SJCRH30 (cell line): ENCODE measurements at places on chromosomes 2 and 18.

GRCh38 chr2:218138047-218138446, 12.2 kb downstream of the CXCR2 start:
- no peak for DNase-seq

GRCh38 chr2:235685024-235685721, 191.3 kb downstream of the AGAP1 start:
- peak; percentile 70 for DNase-seq

- DNase-seq, result no peak
These were observed 9.8 kb downstream of the SAG start for GRCh38 chr2:233317196-233317943.

DNA sequence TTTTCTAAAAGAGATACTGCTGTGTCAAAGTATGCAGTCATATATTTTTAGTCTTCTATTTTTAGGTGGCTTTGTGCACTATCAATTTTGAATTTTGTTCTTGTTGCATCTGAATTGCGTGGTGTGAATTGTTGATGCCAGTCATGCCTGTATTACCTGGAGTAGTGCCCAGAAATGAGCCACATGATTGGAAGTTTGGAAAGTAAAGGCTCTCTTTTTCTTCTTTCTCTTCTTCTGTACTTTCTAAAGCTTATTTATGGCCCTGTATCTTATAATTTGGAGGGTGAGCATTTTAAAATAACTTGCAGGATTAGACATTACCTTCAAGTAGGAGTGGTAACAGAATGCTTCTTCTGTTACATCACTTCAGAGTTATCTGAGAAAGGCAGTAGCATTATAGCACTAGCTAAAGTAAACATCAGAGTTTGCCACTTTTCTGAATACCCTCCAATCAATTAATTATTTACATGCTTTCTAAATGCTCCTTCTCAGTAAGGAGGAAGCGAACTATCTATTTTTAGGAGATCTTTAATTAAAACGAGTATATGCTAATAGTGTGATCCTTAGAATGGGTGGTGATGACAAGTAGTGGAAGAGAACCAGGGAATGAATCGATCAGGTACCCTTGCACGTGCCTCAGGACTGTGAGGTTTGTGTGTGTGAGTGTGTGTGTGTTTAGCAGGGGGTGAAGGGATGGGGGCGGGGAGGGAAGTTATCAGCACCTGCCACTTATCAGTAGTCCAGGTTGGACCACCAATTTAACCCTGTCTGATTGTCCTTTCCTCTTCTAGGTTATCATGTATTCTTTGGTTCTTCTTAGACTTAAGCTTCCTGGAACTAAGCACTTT, 112.5 kb downstream of the MAP3K20 start:
- DNase-seq, result no peak

DNA sequence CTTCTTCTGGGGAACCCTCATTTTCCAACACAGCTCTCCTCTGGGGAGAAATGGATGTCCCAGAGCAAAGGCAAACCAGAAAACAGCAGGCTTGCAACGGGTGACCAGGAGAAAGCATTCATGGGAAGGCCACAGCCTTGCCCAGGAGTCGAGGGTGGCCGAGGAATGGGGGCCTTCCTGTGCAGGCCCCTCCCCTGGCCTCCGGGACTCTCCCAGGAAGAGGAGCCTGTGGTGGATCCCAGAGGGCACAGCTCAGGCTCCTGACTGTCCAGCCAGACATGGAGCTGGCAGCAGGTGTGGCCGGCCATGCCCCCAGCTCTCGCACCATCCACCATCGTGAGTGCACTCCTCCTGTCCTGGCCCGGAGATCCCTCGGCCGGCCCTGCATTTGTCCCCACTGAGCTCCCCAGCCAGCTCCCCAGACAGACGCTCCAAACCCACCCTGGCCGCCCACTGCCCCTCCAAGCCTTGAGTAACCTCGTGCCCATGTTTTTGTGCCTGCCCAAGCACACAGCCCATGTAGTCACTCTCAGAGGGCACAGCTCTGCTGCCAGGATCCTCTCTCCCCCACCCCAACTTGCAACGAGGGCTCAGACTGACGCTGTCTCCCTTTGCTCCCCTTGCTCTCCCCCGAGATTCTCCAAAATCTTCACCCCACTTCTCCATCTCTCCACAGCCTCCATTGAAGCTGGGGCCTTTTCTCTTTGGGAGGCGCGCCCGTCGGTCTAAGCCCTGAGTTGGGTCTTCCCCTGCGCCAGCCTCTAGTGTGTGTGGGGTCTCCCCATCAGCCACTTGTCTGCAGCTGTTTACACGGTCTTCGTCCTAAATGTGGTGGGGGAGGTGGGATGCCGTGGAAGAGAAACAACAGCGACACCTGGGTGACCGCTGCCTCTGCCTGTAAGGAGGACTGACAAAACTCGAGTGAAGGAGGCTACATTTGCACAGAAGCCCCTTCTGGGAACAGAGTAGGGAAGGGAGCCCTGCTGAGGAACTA, 9.8 kb downstream of the PRLH start:
- peak; percentile 73 for DNase-seq

DNA sequence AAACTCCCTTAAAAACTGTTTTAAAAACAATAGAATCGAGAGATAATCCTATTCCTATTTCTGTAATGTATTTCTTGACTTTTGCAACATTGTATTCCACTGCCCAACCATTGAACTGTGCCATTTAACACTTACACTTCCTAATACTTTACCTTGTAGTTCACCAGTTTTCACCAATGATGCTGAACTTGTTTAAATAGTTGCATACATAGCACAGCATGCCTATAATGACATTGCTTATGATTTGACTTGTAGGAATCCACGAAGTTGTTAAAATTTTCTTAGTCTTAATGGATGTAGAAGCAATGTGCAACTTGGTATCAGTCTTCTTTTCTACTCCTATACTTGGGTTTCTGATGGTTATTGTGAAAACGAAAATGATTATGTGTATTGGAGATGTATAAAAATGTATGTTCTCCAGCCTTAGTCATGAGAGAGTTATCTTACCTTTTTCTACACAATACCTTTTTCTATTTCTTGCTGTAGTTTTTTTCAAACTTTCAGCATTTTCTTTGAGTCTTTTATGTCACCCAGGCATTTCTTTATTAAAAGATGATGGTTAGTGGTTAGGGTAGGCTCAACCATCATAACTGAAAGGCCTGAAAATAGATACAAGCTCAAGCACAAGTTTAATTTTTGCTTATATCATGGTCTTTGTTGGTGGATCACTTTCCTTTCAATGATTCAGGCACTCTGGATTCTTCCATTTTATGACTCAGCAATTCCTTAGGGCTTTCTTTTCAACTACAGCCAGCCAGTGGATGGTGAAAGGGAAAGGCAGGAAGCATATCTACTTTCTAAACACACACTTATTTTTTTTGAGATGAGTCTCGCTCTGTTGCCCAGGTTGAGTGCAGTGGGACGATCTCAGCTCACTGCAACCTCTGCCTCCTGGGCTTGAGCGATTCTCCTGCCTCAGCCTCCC, 9.4 kb downstream of the GPD2 start:
- no peak for DNase-seq

DNA sequence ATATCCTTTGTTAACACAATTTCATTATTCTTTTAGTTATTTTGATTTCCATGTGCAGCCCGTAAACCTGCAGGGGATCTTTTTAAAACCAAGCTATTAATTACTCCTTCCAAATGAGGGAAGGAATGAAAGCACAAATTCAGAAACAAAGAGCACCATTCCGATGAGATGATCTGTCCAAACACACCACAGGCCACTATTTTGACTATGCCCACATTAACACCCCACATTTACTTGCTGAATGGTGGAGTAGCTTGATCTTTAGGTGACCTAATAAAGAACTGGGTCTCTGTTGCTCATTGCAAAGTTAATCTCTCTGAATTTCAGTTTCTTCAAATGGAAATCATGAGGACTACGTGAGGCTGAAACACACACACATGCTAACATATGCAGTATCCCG, 218.0 kb downstream of the IRS1 start:
- DNase-seq, result no peak

- DNase-seq, result peak; percentile 16
These were observed 307.2 kb upstream of the MMADHC start for GRCh38 chr2:149894760-149895159.

DNA sequence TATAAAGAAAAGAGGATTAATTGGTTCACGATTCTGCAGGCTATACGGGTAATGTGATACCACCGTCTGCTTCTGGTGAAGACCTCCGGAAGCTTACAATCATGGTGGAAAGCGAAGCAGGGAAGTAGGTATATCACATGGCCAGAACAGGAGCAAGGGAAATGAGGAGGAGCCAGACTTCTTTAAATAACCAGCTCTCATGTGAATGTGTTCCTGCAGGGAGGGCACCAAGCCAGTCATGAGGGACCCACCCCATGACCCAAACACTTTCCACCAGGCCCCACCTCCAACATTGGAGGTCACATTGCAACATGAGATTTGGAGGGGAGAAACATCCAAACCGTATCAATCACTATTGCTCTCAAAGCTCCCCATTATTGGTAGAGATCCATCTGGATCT, 61.8 kb downstream of the EFEMP1 start:
- no peak for DNase-seq

GRCh38 chr2:179440642-179441251, 176.1 kb upstream of the SESTD1 start:
- DNase-seq, result peak; percentile 64

DNA sequence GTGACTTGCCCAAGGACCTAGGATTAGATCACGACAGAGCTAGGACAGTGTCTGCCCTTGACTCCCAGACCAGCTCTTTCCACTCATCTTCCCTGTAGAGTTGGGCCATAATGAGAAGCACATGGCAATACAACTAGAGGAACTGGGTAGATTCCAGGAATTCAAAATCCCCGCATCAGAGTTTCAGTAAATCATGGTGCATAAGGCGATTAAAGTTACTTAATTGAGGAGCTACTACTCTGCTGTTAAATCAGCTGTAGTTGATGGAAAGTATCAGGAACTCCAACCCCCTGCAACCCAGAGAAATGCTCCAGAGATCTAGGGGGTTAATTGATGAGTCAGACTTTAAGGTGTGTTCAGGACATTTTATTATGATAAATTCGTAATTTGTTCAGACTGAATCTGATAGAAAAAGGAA, 5.7 kb downstream of the ANTXR1 start:
- DNase-seq, result no peak

DNA sequence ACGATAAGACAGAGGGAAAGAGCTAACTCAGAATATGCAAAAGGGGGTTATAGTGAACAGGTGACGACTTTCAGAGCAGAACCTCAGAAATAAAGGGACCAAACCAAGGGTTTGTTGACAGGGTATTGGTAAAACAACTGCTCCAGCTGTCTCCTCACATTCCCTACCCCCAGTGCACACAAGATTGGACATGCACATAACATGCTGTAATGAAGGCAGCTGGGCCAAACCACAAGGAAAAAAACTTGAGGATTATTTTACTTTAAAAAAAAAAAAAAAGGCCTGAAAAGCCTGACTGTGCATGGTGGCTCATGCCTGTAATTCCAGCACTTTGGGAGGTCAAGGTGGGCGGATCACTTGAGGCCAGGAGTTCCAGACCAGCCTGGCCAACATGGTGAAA, 3.5 kb downstream of the RBM43 start:
- peak; percentile 78 for DNase-seq

GRCh38 chr2:237859082-237859433, 365 bp upstream of the RAMP1 start:
- DNase-seq, result no peak

DNA sequence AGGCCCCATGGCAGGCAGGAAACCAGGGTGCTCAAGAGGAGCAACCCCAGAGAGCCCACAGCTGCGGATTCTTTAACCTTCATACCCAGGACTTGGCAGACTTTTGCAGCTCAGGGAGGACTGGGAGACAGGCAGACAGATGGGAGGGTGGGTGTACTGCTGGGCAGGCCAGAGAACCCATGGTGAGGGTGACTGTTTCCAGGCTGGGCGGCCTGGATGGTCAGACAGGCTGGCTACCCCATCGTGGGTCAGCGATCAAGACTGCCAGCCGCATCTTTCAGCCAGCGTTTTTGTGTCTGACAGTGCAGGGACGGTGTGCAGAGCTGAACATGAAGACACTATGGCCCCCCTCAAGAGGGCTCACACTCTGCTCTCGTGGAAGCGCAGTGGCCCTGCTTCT, 82.2 kb downstream of the MARCO start:
- no peak for DNase-seq

DNA sequence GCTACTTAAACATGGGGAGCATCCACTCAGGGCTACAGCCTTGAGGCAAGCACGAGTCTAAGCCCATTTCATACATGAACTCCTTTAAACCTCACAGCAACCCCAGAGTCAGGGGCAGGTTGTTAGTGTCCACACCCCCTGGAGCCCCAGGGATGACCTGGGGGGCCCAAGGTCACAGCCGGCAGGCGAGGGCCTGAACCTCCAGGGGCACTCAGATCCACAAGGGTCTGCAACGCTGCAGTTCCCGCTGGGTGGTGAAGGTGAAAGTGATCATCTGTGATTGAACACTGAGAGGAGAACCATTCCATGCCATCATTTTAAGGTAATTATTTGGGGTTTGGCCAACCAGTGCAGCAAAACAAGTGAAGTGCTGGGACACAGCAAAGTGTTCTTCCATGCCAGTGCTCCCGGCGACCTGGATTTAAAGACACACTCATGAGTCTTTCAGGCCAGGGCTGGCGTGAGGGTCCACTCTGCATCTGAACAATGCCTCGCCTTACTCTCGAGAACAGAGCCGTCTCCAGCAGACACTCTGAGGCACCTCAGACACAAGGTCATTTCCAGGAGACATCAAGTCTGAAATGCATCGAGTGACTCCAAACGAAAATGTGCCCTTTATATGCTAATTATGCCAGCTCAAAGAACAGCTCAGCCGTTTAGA, 61.6 kb upstream of the SNTG2 start:
- DNase-seq, result no peak

DNA sequence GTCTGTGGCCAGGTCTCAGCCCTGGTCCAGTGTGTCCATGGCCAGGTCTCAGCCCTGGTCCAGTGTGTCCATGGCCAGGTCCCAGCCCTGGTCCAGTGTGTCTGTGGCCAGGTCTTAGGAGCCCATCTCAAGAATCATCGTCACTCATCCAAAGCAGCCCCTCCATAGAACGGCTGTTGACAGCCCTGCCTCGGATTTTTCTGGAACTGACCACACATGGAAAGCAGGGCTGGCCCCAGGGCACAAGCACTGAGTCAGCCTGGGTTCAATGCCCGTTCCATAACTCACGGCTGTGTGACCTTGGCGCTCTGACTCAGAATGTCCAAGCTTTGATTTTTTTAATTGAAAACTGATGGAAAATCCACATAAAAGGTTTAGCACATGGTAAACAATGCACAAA, 59.9 kb upstream of the SNTG2 start:
- DNase-seq, result no peak

GRCh38 chr18:41842886-41843285, 112.1 kb upstream of the PIK3C3 start:
- DNase-seq, result no peak

- DNase-seq, result no peak
These were observed 20.9 kb upstream of the COL6A3 start for GRCh38 chr2:237434866-237435311.

DNA sequence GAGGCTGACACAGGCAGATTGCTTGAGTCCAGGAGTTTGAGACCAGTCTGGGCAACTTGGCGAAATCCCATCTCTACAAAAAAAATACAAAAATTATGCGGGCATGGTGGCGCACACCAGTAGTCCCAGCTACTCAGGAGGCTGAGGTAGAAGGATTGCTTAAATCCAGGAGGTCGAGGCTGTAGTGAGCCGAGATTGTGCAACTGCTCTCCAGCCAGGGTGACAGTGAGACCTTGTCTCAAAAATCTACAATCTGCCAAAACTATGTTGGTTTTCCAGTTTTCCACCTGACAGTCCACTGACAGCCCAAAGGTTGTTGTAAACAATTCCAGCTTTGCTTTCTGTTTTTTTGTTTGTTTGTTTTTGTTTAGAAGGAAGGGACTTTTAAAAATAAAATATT, 51.3 kb downstream of the KCMF1 start:
- DNase-seq, result no peak
